ENCODE measurements at places on chromosomes 16 and 17. TPM values are rescaled to one million over a fixed set of nuclear protein-coding genes. Genes with fewer than 3 reads are reported as not detected.

ABCA9 gene
- 0.54 TPM for total RNA-seq

G6PC1 gene
- not detected for total RNA-seq

FBXL20 gene
- 15.7 TPM for total RNA-seq

PRAC2 gene
- not detected for total RNA-seq

TNP2 gene
- total RNA-seq = not detected

STUB1 gene
- 73.9 TPM for total RNA-seq

SEPTIN1 gene
- total RNA-seq = 355 TPM

TMEM235 gene
- not detected for total RNA-seq

MT1G gene
- total RNA-seq = 24.1 TPM

TP53TG3B gene
- not detected for total RNA-seq

CD300H gene
- total RNA-seq = not detected

IKZF3 gene
- total RNA-seq = 36.1 TPM

ITGB4 gene
- 0.91 TPM for total RNA-seq

TBC1D28 gene
- not detected for total RNA-seq

UBFD1 gene
- total RNA-seq = 54.8 TPM

CNTNAP4 gene
- not detected for total RNA-seq

UTS2R gene
- total RNA-seq = not detected

IGSF6 gene
- 0.12 TPM for total RNA-seq

NFATC2IP gene
- total RNA-seq = 130 TPM

KLHL10 gene
- not detected for total RNA-seq

STH gene
- total RNA-seq = not detected

ZG16B gene
- total RNA-seq = 23.2 TPM

CACNB1 gene
- total RNA-seq = 25.7 TPM

ZNF624 gene
- 3.8 TPM for total RNA-seq

SCPEP1 gene
- 11.1 TPM for total RNA-seq

PLD6 gene
- 9.2 TPM for total RNA-seq

LSM12 gene
- total RNA-seq = 65.9 TPM

HSPB9 gene
- not detected for total RNA-seq

SLC5A10 gene
- total RNA-seq = not detected

HOXB6 gene
- 0.25 TPM for total RNA-seq

MYCBPAP gene
- total RNA-seq = 8.2 TPM

FDXR gene
- 37.3 TPM for total RNA-seq

NEUROD2 gene
- not detected for total RNA-seq

C16orf82 gene
- not detected for total RNA-seq
